ENCODE measurements at places on chromosomes 2 and 18.

DNA sequence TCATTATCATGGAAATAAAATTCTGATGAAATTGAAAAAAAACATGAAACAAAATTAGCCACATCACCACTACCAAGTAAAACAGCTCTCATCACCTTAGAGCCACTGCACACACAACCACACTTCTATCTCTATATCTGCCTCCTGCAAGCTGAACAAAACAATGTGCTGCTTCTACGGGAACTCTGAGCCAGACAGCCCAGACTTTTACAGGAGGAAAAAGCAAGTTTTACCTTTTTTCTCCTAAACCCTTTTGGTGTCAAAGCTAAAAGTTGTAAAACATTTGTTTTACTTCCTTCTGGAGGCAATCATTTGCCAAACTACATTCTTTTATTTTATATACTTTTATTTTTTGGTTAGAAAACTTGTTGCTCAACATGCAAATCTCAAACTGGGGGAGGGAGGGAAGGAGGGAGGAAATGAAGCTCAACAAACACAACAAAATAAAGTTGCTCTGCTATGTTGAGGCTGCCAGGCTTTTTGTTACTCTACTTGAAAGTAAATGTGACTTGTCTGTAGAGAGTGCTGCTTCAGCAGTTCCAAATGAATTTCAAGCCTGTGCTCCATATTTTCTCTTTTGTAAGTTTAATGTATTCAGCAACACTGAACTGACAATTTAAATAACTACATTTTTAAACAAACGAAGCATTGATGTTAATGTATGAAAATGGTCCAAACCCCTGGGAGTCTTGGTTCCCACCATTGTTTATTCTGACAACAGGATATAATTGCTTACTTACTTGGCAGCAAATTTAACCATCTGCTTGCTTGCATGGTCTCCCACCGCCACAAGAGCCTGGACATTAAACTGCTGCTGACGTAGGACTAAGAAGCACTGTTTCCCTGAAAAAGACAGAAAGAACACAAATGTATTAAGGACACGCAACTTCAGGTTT is 24.5 kb downstream of the DARS1 start:
- DNase-seq = no peak

GRCh38 chr2:133660510-133660909 is 92.2 kb upstream of the NCKAP5 start:
- DNase-seq = no peak

DNA sequence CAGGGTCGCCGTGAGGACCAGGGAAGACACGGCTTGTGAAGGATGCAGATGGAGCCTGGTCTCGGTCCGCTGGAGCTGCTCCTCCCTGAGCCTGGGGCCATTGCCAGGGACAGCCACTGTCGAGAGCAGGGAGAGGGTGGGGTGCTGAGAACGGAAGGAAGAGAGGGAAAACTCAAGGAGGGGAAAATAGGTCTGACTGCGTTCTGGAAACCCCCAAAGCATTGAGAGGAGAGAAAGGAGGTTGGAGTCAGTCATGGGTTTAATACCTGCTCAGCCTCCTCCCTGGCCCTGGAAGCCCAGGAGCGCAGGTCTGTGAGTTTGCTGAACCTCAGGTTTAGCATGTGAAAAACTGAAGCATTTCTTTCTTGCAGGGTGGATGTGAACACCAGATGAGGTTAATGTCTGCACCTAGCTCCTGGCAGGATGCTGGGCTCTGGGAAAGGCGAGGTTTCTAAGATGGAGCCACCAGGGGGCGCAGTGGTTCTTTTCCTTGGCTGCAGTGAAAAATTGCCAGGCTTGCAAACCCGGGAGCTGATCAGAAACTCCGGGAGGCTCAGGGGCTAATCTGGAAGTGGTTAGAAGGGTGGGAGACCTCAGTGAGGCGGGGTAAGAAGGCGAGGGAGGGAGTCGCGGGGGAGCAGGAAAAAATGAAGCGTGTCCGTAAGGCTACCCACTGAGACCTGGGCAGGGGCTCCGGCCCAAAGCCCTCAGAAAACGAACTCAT is 33.6 kb upstream of the RNF149 start:
- peak; percentile 62 for DNase-seq

- DNase-seq = no peak
Observed at GRCh38 chr2:23635442-23636340, 250.7 kb downstream of the KLHL29 start.

- DNase-seq = no peak
Observed at GRCh38 chr18:74513883-74514205, 17.7 kb downstream of the CNDP2 start.

- DNase-seq = no peak
Observed at GRCh38 chr2:40741532-40741931, 289.6 kb upstream of the SLC8A1 start.

DNA sequence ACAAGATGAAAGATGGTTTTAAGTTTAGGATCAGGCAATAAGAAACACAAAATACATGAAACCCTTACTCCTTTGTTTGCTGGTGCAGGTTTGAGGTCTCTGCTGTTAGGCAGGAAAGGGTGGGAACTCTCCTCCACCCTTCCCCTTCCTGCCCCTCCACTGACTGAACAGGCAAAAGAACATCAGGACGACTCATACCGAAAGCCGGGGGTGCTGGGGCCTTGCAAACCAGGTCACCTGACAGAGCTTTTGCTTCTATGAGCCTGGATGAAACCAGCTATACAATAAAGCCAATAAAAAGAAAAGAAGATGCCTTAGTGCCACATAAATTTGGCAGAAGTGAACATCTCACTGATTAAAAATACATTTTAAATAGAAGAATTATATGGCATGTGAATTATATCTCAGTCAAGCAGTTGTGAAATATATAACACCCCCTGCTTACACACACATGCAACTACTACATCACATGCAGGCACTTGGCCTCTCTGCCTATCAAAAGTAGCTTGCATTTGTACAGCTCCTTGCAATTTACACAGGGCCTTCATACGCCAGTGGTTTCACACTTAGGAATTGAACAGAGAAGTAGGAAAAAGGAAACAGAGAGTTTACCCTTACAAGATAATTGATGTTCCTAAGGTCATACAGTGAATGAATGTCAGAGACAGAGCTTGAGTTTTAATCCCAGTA is 215.1 kb upstream of the TRIB2 start:
- peak; percentile 75 for DNase-seq

DNA sequence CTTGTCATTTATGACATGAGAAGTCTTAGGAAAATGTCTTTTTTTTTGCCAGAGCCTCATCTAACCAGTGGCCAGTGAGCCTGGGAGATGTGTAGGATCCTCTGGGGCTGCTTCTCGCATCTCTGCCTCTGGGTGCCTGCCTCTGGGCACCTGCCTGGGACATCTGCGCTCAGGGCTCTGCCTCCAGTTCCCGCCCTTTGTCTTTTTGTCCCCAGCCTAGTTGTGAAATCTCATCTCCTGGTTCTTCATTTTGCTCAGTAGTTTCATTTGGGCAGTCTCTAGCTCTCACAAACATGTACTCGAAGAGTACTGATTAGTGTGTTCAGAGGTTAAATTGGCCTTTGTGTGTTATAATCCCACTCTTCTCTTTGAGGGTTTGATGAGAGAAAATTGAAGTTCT is 92.0 kb downstream of the LTBP1 start:
- DNase-seq = no peak

DNA sequence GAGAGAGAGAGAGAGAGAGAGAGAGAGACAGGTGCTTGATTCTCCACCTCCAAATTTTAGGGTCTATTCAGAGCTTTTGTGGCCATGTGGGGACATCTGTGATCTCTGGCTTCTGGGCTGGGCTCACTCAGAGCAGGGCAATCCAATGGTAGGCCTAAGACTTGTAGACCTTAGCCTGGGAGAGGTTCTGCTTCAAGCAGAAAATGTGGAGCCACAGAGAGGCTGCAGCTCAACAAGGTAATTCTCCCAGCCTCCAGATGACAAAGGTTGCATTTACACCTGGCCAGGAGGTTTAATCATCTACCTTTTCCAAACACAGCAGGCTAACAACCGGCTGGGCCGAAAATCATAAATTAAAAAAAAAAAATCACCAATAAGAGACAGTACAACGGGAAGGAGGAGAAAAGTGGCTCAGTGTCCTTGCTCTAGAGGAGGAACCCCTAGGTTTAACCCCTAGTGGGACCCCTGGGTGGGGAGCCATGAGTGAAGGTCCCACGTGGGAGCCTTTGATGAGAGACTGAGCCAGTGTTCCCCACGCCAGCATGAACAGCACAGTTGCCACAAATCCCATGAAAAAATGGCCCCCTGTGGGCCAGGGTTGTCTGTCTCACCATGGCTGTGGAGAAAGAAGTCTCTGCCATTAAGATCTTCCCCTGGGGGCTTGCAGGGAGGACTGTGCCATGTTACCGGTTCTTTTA is 124.0 kb upstream of the GATA6 start:
- DNase-seq = no peak

DNA sequence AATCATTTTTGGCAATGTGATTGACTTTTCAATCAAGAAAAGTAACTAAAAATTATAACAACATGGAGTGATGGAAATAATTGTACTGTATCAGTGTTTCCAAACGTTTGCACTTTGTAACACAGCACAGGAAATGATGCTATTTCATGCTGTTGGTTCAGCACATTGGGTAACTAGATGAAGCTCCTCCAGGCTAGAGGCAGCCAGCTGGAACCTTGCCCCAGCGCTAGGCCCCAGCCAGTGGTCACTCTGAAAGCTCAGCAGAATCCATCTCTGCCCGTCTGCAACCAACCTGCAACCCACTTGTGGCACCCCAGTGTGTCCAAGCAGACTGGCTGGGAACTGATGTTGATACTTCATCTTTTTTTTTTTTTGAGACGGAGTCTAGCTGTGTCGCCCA is 15.3 kb downstream of the UNC50 start:
- DNase-seq = no peak

GRCh38 chr2:159003555-159003954 is 35.1 kb downstream of the TANC1 start:
- no peak for DNase-seq

DNA sequence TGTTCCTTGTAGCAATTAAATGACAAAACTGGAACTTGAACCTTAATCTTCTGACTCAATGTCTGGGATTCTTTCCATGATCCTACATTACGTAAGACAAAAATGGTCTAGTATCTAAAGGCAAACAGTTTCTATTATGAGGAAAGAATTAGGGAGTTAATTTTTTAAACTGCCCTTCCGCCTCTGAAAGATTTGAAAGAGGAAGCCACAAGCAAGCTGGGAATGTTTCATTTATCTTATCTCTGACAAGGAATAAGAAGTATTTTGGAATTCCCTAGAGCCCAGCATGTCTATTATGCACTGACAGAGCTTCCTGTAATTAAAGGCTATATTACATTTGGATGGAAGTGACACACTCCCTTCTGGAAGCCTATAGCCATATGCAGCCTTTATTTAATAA is 558.8 kb upstream of the CDH2 start:
- DNase-seq = no peak

DNA sequence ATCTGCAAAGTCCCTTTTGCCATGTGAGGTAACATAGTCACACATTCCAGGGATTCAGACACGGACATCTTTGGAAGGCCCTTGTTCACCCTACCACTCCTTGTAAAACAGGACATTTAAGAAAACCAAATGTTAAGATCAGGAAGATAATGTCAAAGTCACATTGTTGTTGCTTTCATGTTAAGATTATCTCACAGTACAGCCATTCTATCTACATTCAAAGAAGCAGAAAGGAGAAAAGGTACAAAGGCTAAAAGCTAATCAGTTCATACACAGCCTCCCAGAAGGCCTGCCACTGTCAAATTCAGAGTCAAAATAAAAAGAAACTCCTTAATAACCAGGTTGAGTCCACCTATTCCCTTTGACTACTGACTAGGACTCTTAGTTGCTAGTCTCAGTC is 573.7 kb downstream of the ARHGAP15 start:
- no peak for DNase-seq

- DNase-seq = no peak
Observed at GRCh38 chr18:7812431-7813063, 245.4 kb downstream of the PTPRM start.

DNA sequence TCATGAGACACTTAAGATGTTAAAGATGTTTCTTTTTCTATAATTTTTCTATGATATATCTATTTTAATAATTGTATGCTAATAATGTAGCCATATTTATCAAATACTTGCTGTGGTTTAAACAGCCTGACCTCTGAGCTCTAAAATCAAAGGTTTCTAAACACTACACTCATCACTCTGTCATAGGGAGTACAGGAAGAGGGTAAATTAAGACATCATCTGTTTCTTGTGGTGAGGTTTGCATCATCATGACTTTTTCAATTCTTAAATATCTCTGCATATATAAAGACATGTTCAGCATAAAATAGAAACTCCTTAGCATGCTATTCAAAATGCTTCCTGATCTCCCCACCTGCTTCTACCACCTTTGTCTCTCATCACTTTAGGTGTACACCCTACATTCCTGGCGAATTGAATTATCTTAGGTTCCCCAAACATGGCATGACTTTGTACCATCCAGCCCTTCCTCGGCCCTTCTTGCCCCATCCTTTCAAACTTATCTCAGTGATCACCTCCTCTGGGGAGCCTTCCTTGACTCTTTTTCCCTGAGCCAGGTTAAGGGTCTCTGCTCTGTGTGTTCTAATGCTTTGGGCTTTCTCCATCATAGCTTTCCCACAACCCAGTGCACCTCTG is 105.3 kb upstream of the TTN start:
- no peak for DNase-seq

DNA sequence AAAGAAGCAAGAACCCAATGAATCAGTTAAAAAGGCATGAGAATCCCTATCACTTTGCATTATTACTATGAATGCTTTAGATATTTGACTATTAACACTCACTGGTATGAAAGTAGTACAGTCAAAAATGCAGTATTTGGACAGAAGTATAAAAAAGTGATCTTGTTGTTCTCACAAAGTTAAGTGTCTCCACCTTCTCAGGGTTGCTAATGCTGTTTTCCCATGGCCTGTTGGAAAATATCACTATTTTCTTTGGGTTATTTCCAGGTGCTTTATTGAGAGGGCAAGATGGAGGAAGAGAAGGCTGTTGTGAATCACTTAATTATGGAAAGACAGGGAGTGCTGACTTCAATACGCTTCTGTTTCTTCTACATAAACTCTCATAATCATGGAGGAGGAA is 13.6 kb upstream of the CREB1 start:
- no peak for DNase-seq

DNA sequence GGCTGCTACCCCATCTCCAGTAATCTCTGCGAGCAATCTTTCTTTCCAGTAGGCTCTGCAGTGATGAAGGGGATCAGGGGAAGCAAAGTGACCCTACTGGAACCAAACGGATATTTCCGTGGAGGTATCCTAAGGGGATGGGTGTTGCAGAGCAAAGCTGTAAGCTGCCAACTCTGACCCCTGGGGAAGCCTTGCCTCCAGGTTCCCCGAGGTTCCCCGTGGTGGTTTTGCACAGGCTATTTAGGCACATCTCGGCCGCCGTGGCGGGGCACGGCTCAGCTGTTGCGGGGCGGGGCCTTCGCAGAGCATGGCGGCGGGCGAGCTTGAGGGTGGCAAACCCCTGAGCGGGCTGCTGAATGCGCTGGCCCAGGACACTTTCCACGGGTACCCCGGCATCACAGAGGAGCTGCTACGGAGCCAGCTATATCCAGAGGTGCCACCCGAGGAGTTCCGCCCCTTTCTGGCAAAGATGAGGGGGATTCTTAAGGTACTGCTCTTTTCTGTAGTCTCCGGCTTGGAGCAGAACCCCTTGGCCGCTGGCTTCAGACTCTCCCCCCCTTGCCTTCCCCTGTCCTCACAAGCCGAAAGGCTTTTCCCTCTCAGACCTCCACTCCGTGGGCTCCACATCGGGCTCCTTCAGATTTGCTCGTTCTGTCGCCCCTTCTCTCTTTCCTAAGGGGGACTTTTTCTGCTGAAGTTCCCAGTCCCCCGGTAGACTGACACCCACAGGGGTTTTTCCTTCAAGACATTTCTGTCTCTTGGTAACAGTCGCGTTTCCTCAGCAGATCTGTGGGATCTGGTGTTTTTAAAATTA is at the start of gene COMMD1:
Gene COMMD1 (plus strand): TSS at position 303 of the 814 bp plus-strand sequence. CDS start 5 bp downstream, at position 308.
- peak; percentile 70 for DNase-seq

Data from Jurkat, Clone E6-1 (cell line).